SK-N-MC (cell line): ENCODE measurements at places on chromosomes 6 and 20.

DNA sequence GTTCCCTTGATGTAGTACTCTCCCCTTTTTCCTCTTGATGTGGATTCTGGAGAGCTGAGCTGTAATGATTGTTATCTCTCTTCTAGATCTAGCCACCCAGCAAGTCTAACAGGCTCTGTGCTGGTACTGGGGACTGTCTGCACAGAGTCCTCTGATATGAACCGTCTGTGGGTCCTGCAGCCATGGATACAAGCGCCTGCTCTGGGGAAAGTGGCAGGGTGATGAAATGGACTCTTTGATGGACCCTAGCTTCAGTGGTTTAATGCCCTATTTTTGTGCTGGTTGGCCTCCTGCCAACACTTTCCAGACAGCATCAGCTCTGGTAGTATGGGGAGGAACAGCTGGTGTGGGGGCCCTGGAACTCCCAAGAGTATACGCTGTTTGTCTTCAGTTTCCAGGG is 216.3 kb downstream of the ADGRG6 start:
- no peak for DNase-seq

DNA sequence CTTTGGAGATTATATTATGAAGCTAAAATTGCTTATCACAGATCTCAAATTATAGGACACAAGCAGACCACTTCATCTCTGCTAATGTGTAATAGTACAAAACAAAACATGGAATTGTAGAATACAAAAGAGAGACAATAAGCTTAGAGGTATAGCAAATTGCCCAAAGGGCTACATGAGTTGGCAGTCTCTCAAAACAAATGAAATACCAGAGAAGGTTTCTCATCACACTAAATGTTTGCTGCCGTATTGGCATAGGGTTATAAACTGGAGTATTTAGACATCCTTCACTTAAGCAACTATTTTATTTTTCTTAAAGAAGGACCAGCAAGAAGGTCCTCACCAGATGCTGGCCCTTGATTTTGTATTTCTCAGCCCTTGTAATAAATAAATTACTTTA is 5.9 kb upstream of the EYA4 start:
- no peak for DNase-seq

- peak; percentile 42 for DNase-seq
Observed at GRCh38 chr20:49508435-49509199, 26.1 kb upstream of the KCNB1 start.

DNA sequence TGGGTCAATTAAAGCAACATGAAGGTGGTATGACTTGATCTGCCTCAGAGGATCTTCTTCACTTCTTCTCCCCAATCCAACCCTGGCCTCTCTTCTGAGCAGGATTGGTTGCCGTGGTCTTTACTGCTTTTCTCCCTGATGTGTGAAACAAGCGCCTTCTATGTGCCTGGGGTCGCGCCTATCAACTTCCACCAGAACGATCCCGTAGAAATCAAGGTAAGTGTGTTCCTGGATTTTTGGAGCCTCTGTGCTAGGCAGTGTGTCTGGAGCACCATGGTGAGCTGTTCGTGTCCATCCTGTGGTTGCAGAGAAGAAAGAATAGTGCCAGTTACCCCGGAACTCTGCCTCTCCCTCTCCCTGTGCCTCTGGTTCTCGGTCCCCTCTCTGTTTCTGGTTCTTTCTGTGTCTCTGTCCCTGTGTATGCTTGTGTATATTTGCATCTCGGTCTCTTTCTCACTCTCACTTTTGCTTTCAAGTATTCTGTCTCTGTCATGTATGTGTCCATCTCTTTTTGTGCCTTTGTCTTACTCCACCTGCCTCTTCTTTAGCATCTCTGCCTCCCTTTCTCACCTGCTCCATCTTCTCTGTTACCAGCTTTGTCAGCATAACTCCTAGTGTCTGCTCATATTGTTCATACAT is 23.5 kb downstream of the TM9SF4 start:
- DNase-seq: no peak

GRCh38 chr6:21524201-21524600 is 69.3 kb upstream of the SOX4 start:
- no peak for DNase-seq

- no peak for DNase-seq
Observed at GRCh38 chr6:90251295-90251992, 45.2 kb downstream of the BACH2 start.

DNA sequence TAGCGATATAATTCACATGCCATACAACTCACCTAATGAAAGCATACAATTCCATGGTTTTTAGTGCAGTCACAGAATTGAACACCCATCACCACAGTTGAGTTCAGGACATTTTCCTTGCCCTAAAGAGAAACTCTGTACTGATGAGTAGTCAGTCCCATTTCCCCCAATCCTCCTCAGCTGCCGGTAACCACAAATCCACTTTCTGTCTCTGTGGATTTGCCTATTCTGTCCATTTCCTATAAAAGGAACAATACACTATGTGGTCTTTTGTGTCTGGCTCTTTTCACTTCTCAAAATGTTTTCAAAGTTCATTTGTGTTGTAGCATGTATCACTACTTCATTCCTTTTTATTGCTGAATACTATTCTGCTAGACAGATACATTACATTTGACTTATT is 67.9 kb upstream of the TGM3 start:
- DNase-seq: no peak

- no peak for DNase-seq
Observed at GRCh38 chr20:49607568-49607967, 39.6 kb upstream of the PTGIS start.

DNA sequence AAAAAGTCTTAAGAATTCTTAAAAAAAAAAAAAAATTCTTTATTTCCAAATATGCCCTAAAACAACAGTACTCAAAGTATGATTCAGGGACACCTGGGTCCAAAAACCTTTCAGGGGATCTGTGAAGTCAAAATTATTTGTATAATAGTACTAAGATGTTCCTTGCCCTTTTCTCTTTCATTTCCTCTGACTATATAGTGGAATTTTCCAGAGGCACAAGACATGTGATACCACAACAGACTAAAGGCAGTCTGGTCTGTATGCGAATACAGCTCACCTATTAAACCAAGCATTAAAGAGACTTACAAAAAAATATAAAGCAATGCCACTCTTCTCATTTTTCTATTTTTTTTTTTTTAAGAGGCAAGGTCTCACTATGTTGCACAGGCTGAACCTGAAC is 15.4 kb downstream of the NOL7 start:
- DNase-seq: no peak

- DNase-seq: no peak
Observed at GRCh38 chr20:36466089-36466488, 75.2 kb upstream of the MYL9 start.

GRCh38 chr20:49823152-49823847 is 10.7 kb downstream of the SLC9A8 start:
- no peak for DNase-seq

GRCh38 chr6:148495029-148495428 is 152.4 kb downstream of the SASH1 start:
- DNase-seq: no peak

DNA sequence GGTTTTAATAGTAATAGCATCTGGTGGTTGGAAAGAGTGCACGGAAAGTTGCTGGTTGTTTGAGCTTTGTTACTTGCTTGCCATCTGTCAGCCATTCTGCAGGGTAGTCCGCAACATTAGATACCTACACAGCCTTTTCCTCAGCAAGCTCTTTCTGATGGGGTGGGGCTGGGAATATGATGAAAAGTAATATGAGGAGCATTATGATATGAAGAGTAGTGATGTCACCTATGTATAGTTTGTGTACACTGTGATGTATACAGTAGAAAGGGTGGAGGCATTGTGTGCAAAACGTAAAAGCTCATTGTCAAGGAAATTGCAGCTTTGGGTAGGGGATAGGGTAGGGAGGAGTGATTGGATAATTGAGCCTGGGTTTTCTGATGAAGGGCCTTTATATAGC is 16.1 kb downstream of the SCAF8 start:
- no peak for DNase-seq

- DNase-seq: peak; percentile 66
Observed at GRCh38 chr20:40683221-40683893, 5.7 kb downstream of the MAFB start.

GRCh38 chr20:44618318-44618731 is 33.2 kb downstream of the ADA start:
- no peak for DNase-seq

- DNase-seq: no peak
Observed at GRCh38 chr6:43836507-43837240, 66.7 kb downstream of the VEGFA start.

GRCh38 chr6:93786474-93787330 is 367.3 kb upstream of the EPHA7 start:
- no peak for DNase-seq

DNA sequence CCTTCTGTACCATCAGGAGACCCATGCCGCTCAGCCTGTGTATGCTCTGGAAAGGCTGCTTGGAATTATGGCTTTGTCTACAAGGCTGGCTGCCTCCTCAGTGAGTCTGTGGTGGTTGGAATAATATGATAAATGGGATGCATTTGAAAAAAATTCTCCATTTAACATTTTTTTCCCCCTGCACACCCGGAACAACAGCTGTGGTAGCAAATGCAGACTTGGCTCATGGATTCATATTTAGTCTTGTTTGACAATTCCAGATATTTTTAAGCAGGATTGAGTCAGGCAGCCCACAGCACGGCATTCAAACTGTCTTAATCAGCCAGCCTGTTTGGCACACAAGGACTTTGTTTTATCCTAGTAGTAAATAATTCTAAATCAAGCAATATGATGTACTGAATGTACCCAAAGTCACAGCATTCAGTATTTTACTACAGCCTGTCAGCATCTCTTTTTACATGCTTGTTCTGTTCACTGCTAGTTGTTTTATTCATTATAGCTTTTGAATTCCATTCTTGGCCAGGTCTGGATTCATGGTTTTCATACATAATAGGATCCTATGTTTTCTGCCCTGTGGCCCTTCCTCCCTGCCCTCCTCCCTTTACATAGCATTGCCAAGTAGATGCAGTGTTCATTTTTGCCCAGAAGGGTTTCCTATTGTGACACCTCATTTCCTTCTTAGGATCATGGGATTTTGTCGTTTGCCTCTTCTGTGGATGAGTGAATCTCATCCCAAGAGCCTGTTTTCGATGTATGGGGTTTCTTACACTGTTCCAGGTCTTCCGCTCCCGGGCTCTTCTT is 68.1 kb downstream of the LRRC1 start:
- peak; percentile 58 for DNase-seq

- no peak for DNase-seq
Observed at GRCh38 chr20:14706555-14706954, 369.1 kb upstream of the FLRT3 start.

GRCh38 chr6:119145111-119145510 is 66.6 kb upstream of the FAM184A start:
- DNase-seq: no peak

DNA sequence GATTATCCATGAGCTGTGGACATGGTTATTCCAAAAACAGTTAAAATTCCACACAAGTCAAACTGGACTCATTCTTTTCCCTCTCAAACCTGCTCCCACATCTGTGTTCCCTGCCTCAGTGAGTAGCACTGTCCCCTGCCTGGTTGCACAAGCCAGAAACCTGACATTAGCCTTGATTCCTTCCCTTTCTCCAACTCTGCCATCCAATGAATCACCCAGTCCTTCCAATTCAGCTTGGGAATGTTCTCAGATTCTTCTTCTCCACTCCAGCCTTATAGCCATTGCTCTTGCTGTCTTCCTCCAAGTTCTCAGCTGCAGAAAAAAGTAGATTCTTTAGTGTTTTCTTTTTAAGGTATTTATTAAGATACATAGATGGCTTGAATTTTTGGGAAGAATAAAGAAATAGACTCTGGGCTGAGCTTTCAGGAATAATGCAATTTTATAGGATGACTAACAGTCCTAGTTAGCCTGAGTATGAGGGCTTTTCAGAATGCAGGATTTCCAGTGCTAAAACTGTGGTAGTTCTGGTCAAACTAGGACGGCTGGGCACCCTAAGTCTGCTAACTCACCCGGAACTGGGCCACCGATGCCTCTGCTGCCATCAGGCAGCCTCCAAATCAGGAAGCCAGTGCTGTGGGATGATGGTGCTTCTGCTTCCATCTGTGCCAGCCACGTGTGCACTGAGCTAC is 18.2 kb upstream of the SASH1 start:
- DNase-seq: no peak

DNA sequence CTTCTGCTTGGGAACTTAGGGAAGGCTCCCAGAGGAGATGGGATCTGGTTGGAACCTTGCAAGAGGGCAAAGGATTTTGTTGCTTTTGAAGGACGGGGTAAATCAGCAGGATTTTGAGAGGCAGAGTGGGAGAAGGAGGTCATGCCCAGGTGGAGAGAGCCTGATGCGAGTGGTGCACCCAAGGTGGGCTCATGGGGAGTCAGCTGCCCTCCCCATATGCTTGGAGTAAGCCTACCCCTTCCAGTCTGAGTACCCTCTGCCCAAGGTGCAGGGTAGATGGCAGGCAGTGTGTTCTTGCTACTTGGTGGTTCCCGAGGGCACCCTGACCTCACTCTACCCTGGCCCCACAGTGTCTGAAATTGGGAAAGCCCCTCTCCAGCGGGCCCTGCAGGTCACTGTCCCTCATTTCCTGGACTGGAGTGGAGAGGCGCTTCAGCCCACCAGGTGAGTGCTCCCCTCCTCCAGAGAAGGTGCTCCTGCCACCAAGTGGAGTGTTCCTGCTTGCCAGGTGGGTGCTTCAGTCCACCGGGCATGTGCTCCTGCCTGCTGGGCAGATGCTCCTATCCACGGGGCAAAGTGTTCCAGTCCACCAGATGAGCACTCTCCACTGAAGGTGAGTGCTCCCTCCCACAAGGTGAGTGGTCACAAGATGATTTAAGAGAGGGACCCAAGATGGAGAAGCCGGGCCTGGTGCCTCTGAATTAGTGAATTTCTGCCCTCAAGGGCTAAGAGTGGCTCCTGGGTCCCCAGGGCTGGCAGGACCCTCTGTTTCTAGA is 3.4 kb downstream of the BPIFB2 start:
- no peak for DNase-seq

DNA sequence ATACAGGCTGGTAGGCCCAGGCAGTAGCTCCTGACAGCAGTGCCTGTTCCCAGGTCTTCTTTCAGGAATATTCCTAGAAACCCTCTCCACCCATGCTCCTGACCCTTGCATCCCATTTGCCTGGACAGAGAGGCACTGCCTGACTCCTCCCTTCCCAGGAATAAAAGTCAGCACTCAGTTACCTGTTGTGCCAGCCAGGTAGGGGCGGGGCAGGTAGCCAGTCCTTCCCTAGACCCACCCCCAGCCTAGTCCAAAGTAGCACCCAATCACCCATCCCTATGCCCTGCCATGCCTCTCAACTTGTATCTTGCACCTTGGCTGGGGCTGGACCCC is 129.9 kb downstream of the MRPL14 start:
- DNase-seq: no peak

- DNase-seq: no peak
Observed at GRCh38 chr6:149907317-149907716, 9.4 kb upstream of the RAET1E start.

- no peak for DNase-seq
Observed at GRCh38 chr6:67663105-67663895, 971.8 kb upstream of the ADGRB3 start.

- no peak for DNase-seq
Observed at GRCh38 chr6:106215608-106216007, 110.0 kb downstream of the ATG5 start.

- DNase-seq: no peak
Observed at GRCh38 chr6:13253272-13253671, 75.1 kb downstream of the TBC1D7 start.

- DNase-seq: peak; percentile 34
Observed at GRCh38 chr6:11700118-11700718, 78.4 kb downstream of the ADTRP start.
